ENCODE measurements at places on chromosomes 7 and 10.

DNA sequence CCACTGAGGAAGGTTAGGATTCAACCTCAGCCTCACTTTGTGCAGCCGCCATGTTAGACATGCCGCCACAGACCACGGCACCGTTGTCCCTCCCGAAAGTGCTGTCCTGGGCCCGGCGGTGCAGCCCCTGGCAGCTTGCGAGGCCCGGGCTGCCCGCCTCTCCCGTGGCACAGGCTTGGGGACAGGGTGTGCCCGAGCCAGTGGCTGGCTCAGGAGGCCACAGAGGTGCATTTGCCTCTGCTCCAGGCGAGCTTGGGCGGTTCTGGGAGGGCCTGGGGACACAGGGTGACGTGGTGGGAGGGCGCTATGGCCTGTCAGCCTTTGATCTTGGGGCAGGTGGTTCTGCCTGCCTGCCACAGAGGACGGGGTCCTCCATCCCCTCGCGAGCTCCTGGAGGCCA lies 41.1 kb downstream of the NKX6-2 start:
- no peak for DNase-seq

DNA sequence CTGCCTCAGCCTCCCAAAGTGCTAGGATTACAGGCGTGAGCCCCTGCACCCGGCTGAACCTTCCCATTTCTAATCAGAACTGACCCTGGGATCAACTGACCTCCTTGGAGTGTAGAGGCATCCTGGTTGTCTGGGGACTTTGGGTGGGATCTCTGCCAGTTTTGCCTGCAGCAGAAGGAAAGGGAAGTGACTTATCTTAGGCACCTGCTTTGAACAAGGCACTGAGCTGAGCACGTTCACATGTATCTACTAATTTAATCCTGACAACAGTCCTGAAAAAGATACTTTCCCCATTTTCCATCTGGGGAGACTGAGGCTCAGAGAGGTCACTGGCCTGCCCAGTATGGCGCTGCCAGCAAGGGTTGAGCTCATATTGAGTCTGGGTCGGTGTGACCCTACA lies 153.4 kb downstream of the CUX1 start:
- DNase-seq, result no peak

DNA sequence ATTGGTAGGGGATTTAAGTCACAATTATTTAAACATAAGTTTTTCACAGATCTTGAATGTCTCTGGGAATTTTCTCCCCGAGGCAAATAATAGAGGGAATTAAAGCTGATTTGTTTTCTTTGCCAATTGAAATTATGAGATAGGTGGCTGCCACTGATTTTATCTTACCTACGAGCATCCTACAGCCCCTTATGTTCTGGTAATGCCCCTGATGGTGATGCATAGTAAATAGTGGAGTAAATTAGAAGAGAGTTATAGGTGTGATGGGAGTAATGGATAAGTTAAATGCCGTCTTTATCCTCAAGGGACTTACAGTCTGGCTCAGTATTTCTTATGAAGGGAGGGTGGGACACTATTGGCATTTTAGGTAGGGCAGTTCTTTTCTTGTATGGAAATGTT lies 58.1 kb downstream of the HDAC9 start:
- no peak for DNase-seq

GRCh38 chr10:95056744-95057363 lies 12.4 kb downstream of the CYP2C8 start:
- DNase-seq, result no peak

DNA sequence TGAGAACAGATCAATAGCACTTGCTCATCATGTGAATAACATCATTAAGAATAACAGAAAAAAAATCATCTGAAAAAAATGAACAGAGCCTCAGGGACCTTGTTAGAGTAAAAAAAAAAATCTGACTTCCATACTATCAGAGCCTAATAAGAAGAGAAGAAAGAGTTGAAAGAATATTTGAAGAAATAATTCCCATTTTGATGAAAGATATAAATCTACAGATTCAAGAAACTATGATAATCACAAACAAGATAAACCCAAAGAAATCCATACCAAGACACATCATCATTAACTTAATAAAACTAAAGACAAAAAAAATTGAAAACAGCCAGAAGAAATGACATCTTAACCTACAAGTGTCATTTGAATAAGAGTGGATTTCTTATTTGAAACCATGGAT lies 134.4 kb downstream of the BMS1 start:
- DNase-seq, result no peak

GRCh38 chr10:103044942-103045489 lies 126.9 kb downstream of the CNNM2 start:
- DNase-seq, result no peak

DNA sequence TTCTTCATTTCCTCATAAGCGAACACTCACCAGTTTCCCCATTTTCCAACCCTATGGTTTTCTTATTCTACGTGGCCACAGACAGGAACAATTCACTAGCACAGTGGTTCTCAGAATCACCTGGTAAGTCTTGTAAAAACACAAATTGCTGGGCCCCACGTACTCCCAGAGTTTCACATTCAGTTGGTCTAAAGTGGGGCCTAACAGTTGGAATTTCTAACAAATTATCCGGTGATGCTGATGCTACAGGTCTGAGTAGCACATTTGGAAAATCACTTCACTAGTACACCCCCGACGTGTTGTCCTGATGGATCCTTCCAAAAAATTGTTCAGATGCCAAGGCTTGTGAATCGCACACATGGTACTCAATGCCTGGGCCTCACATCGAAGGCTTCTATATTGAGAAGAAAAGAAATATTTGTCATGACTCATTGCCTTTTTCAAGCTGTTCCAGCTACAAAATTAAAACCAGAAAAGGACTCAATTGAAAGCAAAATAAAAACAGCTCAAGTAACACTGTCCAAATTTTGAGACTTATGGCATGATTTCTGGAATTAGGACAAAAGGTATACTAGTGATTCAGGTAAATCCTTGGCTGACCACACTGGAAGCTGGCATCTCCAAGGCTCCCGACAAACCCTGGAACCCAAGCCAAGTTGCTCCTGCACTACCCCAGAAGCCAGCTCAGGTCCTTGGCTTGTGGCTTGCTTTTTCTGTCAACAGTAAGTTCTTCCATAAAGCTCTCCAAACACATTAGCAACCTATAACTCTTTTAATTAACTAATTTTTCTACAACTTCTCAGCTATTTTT lies 12.9 kb upstream of the VIM start:
- no peak for DNase-seq

DNA sequence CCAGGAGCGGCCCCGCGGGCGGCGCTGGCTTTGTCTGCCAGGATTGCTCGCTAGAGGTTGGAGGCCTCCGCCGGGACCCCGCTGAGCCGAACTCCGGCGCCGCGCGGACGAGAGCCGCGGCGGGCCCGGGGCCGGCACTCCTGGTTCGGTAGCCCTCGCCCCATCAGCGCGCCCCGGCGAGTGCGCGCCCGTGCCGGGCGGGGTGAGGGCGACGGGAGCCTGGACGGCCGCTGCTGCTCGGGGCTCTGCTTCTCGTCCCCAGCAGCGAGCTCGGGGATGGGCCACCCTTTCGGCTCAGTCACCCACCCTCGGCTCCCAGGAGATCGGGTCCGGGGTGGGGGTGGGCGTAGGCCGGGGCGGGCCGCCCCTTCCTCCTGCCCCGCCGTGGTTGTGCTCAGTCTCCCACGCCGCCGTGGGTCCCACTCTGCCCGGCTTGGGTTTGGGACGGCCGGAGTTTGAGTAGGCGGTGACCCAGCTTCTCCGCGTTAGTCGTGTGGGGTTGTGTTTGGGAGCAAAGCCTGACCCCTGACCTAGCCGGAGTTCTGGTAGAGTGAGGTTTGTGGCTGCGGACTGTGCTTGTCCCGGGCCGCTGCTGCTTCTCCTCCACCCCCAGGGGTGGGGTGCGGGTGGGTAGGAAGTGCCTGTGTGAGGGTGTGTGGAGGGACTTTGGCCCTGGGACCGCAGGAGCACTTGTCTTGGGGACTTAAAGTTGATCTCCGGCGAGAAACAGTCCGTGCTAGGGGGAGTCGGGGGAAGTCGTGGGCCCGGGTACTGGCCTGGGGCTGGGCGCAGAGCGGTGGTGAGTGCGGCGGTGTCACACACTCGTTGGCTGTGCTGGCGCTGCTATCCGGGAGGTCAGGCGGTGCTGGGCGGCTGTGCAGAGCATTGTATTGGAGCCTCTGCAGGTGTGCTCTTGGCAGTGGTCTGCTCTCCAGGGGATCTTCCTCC lies 677 bp downstream of the TSPAN14 start:
- peak; percentile 47 for DNase-seq

Measured in GM12891 (cell line).